ENCODE measurements at places on chromosomes 1 and 21.

GRCh38 chr1:235821361-235821981 lies 45.2 kb downstream of the LYST start:
- DNase-seq: no peak

DNA sequence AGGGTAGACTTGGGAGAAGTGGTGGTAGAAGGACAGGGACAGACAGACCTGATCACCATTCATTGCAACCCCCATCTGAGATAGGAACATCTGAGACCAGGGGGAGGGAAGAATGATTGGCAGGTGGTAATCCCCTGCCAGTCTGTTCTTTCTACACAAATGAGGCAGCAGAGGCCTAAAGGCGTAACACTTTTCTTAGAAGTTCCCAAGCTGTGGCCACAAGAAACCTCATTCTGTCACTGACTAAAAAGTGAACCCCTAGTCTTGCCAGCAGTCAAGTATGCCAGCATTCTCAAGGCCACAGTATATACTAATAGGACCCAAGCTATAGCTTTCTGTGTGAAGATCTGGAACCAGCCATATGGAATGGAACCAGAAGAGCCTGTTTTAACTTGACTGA lies 638.0 kb downstream of the KCNT2 start:
- DNase-seq: no peak

DNA sequence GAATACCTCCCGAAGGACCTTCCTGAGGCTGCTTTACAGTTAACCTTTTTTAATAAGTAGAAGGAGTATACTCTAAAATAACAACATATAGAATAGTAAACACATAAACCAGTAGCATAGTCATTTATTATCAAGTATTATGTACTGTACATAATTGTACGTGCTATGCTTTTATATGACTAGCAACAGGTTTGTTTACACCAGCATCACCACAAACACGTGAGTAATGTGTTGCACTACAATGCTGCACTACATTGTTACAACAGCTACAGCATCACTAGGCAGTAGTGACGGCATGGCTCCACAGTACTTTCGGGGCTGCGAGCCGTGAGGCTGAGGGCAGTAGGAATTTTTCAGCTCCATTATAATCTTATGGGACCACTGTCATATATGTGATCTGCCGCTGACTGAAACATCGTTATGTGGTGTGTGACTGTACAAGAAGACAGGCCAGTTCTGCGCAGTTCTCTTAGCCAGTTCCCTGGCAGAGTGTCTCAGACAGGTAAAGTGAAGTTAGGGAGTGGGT lies 82.8 kb upstream of the LRRC8D start:
- no peak for DNase-seq

GRCh38 chr1:212980123-212980785 lies 29.9 kb downstream of the VASH2 start:
- no peak for DNase-seq

DNA sequence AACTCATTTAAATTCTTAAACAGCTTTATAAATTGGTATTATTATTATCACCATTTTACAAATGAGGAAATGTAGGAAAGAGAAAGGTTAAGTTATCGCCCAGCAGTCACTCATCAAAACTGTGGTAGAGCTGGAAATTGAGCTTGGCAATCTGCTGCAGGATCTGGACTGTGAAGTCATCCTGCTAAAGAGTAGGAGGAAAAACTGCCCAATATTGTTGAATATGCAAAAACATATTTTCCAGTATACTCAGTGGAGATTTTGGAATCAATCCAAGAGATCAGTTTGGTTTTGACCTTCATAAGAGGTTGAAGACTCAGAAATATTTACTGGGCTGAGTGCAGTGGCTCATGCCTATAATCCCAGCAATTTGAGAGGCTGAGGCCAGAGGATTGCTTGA lies 16.9 kb upstream of the RC3H1 start:
- no peak for DNase-seq

DNA sequence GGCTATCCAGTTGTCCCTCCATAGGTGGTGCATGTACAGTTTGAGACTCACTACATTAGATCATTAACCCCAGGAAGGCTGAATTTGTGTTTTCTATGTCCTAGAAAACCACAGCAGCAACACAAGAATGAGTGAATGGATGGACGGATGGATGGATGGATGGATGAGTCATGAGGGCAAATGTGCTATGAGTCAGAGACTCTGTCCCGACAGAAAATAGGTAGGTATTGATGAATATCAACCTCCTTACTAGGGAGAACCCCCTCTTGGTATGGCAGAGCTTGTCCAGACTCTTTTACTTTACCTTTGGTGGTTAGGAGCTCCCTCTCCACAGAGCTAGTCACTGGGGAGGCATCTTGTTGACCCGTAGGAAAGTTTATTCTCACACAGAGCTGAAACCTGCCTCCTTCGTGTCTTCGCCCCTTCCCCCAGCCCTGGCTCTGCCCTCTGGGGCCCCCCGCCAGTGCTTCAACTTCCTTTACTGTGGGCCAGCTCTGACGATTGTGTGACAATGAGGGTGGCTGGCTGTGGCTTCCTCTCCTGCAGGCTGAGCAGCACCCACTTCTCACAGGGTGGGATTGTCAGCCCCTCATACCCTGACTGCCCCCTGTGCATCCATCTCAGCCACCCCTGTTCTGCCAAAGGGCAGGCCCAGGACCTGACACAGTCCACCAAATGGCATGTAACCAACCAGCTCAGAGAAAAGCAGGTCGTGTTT lies 145.2 kb downstream of the FOXD2 start:
- DNase-seq: no peak

- no peak for DNase-seq
Measured at GRCh38 chr1:72568113-72568512, 285.8 kb upstream of the NEGR1 start.

GRCh38 chr1:159429074-159429861 lies 2.7 kb upstream of the OR10J4 start:
- no peak for DNase-seq

DNA sequence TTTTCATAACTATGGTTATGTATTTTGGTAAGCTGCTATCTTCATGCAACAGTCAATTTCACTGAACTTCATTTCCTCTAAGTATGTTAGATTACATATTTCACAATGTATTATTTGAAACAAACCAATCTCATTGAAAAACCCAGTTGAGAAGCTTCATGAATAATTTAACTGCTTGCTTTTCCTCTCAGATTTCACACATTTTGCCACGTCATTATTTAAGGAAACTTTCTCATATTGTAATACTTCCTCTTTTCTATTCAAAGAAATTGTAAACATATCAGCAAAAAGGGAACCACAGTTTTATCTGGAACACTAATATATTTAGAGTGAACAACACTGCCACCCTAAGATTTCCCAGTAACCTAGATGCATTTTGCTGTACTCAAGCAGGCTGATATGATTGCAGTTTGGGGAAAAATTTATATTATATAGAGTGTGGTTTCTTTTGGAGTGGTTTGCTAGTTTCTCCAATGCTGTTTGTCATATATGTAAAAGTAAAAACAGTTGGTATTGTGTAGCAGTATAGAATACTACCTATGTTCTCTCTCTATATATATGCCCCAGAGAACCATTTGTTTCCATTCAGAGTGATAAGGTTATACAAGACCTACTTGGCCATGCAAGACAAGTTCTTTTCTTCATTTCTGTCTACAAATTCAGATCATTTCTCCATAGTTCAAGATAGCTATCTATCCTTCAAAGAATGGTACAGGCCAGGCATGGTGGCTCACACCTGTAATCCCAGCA lies 28.4 kb upstream of the AHCTF1 start:
- no peak for DNase-seq

- DNase-seq: no peak
Measured at GRCh38 chr1:227903614-227904501, 43.9 kb downstream of the WNT9A start.

GRCh38 chr21:34511181-34511580 lies 829 bp downstream of the KCNE1 start:
- no peak for DNase-seq

DNA sequence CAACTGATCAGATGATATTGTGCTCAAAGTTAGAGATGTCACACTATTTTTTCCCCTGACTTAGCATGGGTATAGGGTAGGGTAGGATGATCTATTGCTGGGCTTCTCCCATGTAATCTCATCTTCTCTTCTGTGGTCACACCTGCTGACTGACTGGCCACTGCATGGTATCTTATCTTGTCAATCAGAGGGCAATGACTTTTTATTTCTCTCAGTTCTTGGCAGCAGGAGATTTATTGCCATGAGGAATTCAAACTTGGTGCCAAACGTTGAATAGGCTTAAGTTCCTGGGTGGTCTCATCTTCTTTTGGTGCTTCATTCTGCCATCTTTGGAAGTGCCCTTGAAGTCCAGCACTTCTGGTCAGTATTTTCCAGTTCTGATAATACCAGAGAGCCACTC lies 226.4 kb upstream of the POGK start:
- no peak for DNase-seq

DNA sequence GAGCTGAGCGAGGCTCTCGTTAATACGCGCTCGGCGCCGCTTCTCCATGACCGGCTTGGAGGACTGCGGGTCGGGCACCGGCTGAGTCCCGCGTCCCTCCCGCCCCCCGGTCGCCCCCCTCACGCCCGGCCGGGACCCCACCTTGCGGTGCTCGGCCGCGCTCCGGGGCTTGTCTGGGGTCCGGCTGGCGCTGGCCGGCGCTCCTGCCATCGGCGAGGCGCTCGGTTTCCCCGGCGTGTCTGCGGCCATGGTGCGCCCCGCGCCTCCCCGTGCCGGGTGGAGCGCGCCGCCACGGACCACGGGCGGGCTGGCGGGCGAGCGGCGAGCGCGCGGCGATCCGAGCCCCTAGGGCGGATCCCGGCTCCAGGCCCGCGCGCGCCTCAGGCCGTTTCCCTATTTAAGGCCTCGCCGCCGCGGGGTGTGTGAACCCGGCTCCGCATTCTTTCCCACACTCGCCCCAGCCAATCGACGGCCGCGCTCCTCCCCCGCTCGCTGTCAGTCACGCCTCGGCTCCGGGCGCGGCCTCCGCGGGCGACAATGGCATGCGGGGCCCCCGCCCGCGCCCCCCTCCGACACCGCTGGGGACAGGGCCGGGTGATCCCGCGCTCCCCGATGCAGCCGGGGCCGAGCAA lies at the start of gene HES4:
TSS of gene HES4 (minus strand) at position 373 of the 632 bp plus-strand sequence. CDS start at position 249, 124 bp downstream.
- DNase-seq: no peak

- no peak for DNase-seq
Measured at GRCh38 chr1:119327094-119327449, 41.5 kb upstream of the HAO2 start.

- no peak for DNase-seq
Measured at GRCh38 chr1:3657578-3658230, 5.4 kb downstream of the TP73 start.

- peak; percentile 34 for DNase-seq
Measured at GRCh38 chr1:58782178-58783089, 1.4 kb downstream of the JUN start.

GRCh38 chr1:57860325-57860724 lies 436.5 kb upstream of the DAB1 start:
- no peak for DNase-seq

DNA sequence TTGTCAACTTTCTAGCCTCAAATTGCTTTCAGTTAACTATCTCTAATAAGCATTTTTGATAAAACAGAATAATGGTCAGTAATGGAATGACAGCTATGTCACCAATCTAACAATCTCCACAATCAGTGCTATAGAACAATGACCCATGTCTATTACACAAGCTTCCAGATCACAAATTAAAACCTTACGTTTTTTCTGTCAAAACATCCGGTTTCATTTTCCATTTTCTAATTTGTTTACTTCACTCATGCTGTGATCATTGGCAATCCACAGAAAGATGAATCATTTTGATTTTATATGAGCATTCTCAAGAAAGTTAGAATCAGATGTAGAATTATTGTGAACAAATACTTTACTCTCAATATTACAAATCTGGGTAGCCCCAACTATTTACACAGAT lies 80.3 kb downstream of the KCNT2 start:
- DNase-seq: no peak

- DNase-seq: no peak
Measured at GRCh38 chr1:41020654-41021053, 871 bp downstream of the SLFNL1 start.

- DNase-seq: no peak
Measured at GRCh38 chr1:183577897-183578465, 12.3 kb downstream of the NCF2 start.

- DNase-seq: no peak
Measured at GRCh38 chr1:203888807-203889251, 27.4 kb downstream of the SNRPE start.

- DNase-seq: no peak
Measured at GRCh38 chr1:21621051-21621450, 48.1 kb downstream of the RAP1GAP start.

DNA sequence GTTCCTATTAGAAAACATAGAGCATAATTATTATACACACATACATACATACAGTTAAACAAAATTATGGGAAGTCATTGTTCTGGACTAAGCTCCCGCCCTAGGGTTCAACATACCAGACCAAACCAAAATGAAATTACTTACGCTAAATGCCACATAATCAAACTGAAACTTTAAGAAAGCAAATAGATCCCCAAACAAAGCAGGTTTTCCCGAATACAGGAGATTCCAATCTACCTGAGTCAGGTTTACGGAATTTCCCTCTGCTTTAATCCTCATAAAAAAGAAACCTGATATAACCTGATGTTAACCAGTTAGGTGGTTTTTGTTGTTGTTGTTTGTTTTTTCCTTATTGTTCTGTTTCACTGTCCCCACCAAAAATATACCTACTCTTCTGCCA lies 1886.9 kb downstream of the NCAM2 start:
- no peak for DNase-seq

- DNase-seq: no peak
Measured at GRCh38 chr21:22343721-22344120, 1345.5 kb downstream of the NCAM2 start.

DNA sequence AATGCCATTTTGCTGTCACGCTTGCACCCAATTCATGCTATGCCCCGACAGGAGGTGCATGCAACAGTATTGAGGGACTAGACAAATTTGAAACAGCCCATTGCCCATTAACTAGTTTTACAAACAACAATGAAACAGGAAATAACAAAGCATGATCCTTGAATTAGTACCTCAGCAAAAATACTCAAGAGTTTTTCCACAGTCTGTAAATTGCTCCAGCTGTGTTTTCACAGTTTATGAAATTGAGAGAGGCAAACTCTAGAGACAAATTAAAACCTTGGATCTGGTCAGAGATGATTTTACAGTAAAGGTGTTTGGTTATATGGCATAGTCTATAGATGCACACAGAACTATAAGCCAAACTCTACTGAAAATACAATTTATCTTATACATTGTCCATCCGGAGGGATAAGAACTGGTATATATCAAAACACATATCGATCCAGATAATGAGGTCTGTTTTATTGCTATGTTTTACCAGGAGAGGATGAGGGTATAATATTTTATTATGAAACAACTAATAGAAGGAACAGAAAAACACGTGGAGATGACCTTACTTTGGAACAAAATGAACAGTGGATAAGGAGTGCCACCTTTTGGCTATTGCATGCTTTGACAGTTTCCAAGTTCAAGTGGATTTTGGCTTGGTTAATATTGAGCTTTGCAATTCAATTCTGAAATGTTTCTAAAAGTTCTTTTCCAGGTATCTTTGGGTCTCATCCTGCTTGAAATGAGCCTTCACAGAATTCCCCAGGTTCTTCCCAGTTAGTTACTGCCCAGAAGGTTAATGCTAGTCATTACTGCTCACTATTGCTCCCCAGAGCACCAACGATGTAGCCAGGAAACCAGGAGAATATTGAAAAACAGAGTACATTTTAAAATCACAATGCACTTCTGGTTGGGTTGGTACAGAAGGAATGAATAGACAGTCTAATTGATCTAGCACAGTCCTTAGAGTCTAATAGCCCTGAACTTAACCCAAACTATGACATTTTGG lies 45.7 kb downstream of the ZC3H11B start:
- no peak for DNase-seq
